ENCODE measurements at places on chromosomes 5 and 9.

GRCh38 chr9:136899196-136899595 is 12.9 kb downstream of the TRAF2 start:
- DNase-seq = no peak

DNA sequence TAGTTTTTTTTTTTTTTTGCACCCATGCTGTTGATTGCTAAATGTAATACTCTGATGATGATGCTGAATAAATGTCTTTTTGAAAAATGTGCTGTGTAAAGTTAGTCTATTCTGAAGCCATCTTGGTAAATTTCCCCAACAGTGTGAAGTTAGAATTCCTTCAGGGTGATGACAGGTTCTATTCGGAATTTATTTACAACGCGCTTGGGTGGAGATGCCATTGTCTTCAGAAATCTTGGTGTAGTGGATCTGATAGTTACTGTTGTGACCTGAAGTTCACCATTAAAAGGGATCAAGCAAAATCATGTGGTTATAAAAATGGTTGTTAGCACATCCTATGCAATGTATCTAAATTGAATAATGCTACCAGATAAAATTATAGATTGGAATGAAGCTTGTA is 36.3 kb upstream of the DMRT1 start:
- no peak for DNase-seq

- no peak for DNase-seq
Observed at GRCh38 chr9:77725820-77726219, 77.7 kb upstream of the GNA14 start.

- no peak for DNase-seq
Observed at GRCh38 chr9:12785260-12785770, 10.5 kb downstream of the LURAP1L start.

DNA sequence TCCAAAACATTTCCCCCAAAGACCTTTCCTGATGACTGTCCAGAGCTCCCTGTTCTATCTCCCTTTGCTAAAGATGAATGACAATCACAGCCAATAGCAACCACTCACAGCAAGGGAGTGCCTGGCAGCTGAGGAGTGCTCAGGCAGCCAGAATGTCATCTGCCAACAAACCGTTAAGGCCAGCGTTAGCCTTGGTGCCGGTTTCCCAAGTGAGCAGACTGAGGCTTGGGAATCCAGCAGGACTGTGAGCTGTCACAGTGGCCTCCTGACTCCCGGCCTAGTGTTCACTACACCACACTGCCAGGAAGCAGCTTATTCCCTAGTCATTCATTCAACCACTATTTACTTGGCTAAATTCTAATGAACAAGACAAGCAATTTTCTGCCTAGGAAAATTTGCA is 24.7 kb downstream of the STK10 start:
- no peak for DNase-seq

DNA sequence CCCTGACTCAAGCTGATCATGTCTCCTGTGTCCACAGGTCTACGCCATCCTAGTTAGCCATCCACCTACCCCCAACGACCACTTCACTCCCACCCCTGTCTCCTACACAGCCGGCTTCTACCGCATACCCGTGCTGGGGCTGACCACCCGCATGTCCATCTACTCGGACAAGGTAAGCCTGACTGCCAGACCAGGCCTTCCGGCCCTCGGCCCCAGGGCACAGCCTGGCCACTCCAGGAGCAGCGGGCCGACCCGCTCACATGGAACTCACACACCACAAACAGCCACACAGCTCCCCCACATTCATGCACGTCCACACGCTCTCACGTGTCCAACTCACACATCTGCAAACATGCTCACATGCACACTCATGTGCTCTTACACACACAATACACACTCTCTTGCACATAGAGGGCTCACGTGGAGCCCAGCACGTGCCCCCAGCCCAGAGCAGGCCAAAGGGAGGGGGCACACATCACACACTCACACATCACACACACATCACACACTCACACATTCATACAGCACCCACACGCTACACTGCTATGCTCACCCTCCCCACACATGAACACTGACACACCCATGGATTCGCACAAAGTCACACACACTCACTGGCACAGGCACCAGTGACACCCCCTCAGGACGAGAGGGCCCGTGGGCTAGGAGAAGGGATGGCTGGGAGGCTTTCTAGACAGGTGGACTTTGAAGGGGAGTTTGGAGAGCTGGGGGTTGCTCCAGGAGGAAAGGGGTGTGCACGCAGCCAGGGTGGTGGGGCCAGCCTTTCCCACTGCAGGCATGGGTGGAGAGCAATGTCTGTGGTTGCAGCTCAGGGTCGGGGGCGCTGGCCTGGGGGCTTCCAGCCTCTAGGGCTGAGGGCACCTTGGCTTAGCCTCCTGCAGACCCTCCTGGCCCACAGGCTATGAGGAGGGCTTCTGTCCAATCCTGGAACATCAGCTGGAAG is 3.3 kb downstream of the GRIN1 start:
- no peak for DNase-seq

- DNase-seq = no peak
Observed at GRCh38 chr5:16431490-16431889, 34.1 kb downstream of the ZNF622 start.

DNA sequence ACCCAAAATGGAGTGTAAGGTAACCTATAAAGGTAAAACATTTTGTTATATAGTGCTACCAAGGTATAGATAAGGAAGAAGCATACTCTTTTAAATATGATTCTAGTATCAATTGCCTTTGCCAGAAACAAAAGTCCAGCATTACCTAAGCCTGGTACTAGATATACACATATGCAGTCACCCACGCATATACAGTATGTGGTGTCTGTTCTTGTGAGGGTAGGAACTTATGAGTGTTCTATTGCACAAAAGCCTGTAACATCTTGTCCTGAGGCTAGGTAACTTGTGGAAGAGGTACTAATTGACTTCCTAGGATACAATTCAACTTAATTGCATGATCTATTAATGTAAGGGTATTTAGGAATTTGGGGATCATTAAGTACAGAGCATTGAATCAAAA is 31.3 kb upstream of the IFNE start:
- DNase-seq = no peak

- DNase-seq = no peak
Observed at GRCh38 chr5:173833196-173833985, 54.8 kb upstream of the CPEB4 start.

GRCh38 chr9:131543141-131543540 is 2.2 kb upstream of the PRRT1B start:
- no peak for DNase-seq

DNA sequence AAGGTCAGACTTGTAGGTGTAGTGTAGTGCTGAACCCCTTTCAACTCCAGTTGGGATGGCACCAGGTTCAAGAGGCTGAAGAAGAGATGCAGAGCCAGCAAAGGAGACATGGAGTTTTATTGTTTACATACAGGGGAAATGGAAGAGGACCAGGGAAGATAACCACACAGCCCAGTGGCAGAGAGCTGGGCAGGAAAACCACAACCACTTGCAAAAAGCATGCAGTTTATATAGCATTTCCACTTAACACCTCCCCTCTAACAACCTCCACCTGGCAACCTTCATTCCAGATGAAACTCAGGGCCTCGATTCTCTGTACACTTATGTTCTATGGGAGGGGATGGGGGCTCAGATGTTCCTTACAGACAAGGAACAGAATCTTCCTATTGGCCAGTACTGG is 56.9 kb downstream of the SNX24 start:
- DNase-seq = no peak

DNA sequence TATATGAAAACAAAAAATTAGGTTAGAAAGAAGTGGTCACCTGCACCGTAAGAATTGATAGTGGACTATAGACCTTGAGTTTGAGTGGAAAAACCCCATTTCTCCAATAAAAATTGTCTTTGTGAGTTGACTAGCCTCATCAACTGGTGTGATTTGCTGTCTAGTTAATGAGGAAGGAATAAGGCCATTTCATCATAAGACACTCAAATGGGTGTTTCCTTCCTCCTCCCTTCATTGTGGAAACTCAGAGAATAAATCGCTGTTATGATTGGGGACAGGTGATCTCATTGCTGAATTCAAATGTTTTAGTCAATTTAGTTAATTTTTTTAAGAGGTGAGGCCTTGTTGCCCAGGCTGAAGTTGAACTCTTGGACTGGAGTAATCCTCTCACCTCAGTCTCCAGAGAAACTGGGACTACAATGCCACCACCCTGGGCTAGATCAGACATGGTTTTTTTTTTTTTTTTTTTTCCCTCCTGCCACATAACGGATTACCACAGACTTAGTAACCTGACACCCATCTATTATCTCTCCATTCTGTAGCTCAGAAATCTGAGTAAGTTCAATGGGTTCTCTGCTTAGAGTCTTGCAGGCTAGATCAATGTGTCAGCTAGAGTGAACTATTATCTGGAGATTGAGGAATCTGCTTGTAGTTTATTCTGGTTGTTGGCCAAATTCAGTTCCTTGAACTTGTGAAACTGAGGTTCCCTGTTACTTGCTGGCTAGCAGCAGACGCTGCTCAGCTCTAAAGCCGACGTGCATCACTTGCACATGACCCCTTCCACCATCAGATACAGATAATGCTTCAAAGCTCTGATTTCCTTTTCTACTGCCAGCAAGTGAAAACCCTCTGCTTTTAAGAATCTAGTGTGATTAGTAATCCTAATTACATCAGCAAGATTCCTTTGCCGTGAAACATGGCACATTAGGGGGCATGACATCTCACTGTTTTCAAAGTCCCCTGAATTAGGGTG is 663.8 kb upstream of the CDH9 start:
- DNase-seq = no peak

GRCh38 chr9:14466429-14466818 is 152.5 kb upstream of the NFIB start:
- no peak for DNase-seq

DNA sequence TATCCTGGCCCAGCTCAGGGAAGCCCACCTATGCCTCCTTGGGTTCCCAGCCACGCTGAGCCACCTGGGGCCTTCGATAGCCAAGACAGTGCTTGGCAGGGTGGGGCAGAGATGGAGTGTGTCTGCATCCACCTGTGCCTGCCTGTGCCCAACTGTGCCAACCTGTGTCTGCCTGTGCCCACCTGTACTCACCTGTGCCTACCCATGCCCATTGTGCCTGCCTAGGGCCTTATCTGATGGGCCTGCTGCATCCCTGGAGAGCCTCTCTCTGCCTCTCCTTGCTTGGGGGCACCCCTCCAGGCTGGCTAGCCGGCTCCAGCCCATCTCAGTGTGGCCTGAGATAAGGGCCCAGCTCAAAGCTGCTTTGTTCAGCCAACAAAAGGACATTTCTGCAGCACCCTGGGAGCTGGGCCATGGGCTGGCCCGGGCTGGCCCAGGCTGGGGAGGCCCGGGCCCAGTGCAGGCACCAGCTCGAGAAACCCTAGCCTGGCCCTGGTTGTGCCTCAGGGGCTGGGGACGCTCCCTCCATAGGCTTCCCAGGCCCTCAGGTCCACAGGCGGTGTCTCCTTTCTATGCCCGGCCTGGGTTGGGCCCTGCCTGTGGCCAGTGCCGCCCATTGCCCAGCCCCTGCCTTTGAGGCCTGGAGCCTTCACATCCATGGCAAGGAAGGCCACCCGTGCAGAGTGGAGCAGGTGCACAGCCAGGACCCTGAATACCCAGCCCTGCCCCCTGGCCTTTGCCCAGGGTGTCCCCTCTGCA is 37.3 kb upstream of the NOTCH1 start:
- DNase-seq = no peak

GRCh38 chr5:87499478-87500410 is 87.0 kb upstream of the CCNH start:
- no peak for DNase-seq

- no peak for DNase-seq
Observed at GRCh38 chr9:114953959-114954358, 23.6 kb upstream of the TNFSF8 start.

- DNase-seq = peak; percentile 88
Observed at GRCh38 chr5:180126716-180127681, 55.4 kb upstream of the RNF130 start.

DNA sequence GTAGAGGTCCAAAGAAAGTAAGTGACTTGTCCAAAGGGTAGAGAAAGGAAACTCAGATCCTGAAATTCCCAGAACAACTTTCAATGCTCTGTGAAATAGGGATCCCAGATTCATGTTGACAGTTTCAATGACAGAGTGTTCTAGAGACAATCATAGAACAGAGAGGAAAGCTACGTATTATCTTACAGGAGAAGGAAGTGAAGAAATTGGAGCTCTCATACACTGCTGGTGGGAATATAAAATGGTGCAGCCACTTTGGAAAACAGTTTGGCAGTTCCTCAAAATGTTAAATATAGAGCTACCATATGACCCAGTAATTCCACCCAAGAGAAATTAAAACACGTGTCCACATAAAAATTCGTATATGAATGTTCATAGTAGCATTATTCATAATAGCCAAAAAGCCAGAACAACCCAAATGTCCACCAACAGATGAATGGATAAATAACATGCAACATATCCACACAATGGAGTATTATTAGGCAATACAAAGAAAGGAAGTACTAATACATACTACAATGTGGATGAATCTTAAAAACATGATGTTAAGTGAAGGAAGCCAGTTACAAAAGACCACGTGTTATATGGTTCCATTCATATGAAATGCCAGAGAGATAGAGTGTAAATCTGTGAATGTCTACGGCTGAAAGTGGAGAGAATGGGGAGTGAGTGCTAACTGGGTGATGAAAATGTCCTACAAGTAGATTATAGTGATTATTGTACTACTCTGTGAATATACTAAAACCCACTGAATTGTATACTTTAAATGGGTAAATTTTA is 197.1 kb downstream of the NTRK2 start:
- DNase-seq = no peak

DNA sequence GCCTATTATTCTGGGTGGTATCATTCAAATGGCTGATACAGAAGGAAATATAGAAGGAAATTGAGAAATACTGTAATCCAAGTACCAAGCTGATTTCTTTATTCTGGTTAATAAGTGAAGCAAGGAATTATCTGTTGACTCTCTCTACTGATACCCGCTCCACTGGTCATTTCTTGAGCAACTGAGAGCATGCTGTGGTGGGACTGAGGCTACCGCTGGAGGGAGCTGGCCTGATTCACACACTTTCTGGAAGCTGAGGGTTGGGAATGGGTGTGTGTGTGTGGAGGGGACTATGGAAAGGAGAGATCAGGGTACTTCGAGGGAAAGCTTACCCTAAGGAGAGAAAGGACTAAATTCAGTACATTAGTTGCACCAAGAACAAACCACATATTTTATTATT is 104.1 kb downstream of the UGCG start:
- DNase-seq = no peak

DNA sequence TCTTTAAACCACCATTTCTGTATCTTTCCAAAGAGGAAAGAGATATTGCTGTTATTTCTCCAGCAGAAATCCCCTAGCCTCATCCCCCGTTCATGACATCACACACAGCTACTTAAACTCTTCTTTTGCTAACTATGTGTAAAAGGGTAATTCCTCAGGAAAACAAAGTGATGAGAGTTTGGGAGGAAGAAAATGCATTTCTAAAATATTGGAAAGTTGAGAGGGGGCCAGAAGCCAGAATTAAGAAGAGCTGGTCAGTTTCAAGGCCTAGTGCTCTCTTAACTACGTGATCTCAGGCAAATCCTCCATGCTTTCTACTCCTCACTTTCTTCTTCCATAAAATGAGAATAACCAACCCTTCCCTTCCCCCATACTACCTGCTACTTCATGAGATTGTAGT is 109.4 kb downstream of the LIFR start:
- no peak for DNase-seq
